ENCODE measurements at places on chromosomes 2 and 18.

- DNase-seq = no peak
Measured at GRCh38 chr2:207231967-207232366, 66.2 kb upstream of the KLF7 start.

- DNase-seq = no peak
Measured at GRCh38 chr2:105327690-105328089, 1.8 kb downstream of the TGFBRAP1 start.

GRCh38 chr2:215979620-215980019 lies 33.7 kb downstream of the MREG start:
- peak; percentile 11 for DNase-seq

GRCh38 chr2:118858485-118859156 lies 11.2 kb upstream of the EN1 start:
- DNase-seq = no peak

- no peak for DNase-seq
Measured at GRCh38 chr2:120935339-120936313, 200.0 kb downstream of the GLI2 start.

DNA sequence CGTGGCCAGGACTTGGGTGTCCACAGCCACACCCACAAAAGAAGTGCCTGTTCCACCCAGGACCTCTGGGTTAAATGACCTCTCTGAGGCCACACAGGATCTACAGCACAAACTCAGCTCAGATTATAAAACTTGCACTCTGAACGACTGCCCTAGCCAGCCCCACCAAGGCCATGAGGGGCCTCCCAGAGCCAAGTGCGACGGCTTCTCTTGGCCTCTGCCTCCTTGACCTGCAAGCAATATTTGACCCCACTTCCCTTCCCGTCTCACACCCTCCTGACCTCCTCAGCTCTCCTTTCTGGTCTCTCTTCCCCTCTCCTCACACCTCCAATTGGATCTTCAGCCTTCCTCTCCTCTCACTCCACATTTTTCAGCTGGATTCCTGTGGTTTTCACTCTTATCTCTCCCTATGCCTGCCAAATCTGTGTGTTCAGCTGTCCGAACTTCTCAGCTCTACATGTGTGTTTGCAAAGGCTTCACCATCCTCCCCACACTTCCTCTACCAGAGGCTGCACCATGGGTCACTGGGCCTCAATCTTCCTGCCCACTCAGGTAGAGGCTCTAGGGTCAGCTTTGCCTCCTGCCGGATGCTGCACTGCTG lies 25.3 kb upstream of the STEAP3 start:
- no peak for DNase-seq

DNA sequence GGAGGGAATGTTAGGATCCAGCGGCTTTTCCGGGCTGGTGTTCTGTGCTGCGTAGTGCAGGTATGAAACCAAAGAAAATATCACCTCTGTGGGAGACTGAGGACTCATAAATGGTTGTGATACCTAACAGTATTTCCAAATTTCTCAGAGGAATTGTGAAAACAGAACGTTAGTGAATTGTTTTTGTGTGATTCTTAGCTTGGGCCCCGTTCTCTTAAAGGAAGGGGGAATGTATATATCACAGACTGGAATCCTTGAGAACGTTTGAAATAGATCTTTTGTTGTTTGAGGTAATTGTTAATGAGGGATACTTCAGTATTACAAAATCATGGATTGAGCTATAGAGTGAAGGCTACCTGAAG lies 834 bp downstream of the ZNF638 start:
- no peak for DNase-seq

- DNase-seq = no peak
Measured at GRCh38 chr2:58834404-58834803, 593.3 kb upstream of the FANCL start.

DNA sequence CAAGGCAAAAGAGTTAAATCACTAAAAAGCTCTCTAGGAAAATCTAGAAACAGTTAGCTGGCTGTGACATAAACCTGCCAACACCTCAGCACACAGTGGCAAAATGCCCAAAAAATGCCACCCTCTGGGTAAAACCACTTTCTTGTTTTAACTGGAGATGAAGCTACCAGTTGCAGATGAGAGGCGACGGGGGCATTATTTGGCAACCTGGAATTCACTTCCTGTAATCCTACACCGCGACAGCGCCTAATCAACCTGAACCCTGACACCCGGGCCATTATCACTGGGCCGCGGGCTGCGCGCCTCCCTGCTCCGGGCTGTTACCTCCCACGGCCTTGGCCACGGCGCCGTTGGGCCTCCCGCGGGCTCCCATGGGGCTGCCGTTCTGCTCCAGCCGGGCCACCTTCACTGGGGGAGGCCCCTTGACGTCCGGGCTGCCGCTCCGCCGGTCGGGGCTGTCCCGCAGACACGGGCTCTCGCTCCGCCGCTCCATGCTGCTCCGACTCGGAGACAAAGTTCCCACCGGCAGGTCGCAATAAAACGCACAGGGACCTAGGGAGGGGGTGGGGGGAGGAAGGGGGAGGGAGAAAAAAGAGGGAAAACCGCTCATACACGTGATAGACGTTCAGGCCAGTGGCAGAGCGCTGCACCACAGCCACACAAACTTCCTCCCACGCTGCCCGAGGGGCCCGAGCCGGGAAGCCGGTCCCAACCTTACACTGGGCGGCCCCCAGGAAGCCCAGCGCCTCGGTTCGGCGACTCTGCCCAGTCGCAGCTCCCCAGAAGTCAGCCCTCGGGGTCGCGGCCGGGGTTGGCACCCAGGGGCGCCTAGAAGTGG lies 2.0 kb downstream of the SATB2 start:
- DNase-seq = no peak

GRCh38 chr2:72128059-72128842 lies 19.4 kb downstream of the CYP26B1 start:
- DNase-seq = no peak

GRCh38 chr2:216486271-216486670 lies 12.4 kb upstream of the RPL37A start:
- no peak for DNase-seq

GRCh38 chr2:195612611-195613495 lies 44.2 kb upstream of the SLC39A10 start:
- DNase-seq = no peak

- DNase-seq = no peak
Measured at GRCh38 chr2:84964406-84965191, 6.4 kb upstream of the KCMF1 start.

DNA sequence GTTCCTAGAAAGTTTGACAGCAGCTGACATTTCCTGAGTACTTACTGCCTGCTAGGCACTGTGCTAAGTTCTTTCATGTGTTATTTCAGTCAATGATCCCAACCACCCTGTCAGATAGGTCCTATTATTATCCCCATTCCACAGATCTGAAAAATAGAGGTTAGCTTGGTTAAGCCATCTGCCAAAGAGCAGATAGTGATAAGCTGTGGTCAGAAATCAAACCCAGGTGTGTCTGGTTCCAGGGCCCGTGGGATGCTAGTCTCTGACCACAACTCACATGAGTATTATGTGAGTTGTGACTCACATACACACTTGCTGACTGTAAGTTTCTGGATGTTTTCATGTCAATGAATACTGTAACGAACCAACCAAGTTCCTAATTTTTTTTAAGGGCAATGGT lies 132.0 kb upstream of the APCDD1 start:
- no peak for DNase-seq

- no peak for DNase-seq
Measured at GRCh38 chr2:55555977-55556376, 36.5 kb downstream of the CFAP36 start.

GRCh38 chr2:102950371-102950946 lies 188.6 kb downstream of the TMEM182 start:
- DNase-seq = no peak

DNA sequence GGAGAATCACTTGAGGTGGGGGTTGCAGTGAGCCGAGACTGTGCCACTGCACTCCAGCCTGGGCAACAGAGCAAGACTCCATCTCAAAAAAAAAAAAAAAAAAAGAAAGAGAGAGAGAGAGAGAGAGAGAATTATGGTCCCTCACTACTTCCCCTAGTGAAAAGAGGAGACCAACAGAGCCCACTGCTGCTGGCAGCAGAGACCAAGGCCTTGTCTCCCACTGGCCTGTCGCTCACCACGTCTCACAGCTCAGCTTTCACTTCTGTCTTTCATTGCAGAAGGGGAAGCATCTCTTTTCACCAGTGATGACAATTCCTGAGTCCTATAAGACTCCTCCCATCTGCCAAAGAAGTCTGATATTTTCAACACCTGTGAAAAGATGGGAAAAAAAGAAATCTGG lies 81.3 kb downstream of the CLHC1 start:
- DNase-seq = no peak

DNA sequence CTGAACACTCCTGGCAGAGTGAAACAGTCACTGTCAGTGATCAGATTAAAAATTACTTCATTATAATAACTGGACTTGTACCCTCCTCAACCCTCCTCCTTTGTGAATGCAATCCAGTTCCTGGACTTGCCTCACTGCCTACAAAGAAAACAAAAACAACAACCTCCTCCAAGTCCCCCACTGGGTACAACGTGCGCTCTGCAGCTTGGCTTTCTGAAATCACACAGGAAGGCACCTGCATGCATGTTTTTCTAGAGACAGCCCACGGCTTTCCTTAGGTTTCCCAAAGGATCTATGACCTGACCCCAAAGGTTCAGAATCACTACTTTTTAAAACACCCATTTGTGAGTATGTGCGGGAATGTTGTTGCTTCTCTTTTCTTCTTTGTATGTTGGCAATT lies 61.4 kb upstream of the TUBA3E start:
- no peak for DNase-seq

GRCh38 chr2:70943205-70943871 lies 7.6 kb downstream of the ATP6V1B1 start:
- no peak for DNase-seq

GRCh38 chr2:216666461-216667233 lies 28.7 kb downstream of the IGFBP5 start:
- DNase-seq = peak; percentile 46

- no peak for DNase-seq
Measured at GRCh38 chr2:237278568-237278967, 135.4 kb downstream of the COL6A3 start.

DNA sequence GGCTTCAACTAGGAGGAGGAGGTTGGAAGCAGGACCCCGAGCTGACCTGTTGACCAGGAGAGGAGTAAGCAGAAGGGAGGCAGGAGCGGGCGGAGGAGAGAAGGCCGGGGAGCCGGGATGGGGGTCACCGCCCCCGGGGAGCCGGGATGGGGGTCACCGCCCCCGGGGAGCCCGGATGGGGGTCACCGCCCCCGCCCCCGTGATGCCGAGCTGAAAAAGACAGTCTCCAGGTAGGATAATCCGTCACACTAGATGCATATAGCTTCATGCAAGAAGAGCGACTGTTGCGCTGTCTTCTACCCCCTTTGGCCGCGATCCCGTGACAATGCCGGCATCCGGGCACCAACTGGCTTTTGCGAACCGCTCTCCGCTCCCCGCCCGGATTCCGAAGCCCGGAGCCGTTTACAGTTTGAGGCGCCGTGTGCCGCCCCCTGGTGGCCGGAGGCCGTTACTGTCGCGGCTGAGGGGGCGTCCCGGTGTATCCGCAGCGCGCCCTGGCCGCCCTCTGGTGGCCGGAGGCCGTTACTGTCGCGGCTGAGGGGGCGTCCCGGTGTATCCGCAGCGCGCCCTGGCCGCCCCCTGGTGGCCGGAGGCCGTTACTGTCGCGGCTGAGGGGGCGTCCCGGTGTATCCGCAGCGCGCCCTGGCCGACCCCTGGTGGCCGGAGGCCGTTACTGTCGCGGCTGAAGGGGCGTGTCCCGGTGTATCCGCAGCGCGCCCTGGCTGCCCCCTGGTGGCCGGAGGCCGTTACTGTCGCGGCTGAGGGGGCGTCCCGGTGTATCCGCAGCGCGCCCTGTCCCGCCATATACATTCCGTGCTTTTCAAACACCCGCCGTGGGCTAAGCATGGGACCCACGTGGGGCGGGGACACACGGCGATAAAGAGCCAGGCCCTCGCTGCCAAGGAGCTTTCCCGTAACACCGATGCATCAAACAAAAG lies 89.6 kb downstream of the ACTR3 start:
- DNase-seq = peak; percentile 27

DNA sequence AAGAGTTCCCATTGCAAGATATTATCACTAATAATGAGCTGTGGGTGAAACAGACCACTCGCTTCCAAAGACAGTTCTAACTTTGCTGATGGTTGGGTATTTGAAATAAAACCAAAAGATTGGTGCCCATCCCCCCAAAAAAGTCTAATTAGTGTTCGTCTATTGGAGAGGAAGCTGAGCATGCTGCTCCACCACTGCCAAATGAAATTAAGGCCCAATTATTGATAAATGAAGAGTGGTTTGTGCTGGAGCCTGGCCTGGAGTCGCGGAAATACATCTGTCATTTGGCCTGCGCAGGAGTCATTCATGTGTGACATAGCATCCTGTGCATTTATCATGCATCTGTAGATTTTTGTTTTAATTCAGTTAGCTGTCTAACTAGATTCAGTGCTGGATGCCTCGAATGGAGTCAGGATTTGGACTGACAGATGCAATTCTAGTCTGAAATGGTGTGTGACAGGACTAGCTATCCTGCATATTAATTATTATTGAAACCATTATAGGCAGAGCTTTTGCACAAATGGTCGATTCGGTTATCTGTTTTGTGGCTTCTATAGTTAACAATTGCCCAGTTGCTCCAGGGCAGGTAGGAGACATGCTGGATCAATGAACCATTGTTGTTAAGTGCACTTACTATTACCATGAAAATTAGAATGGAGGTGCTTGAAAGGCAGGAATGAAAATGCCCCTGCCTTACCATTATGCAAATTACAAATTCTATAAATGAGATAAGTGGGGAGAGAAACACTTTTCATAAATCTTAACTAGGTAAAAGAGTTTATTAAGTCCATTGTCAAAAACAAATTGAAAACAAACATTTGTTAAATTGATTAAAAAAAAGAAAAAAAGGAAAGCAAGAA lies 450.4 kb upstream of the TCF4 start:
- no peak for DNase-seq

- DNase-seq = peak; percentile 18
Measured at GRCh38 chr2:46010925-46011490, 286.2 kb upstream of the EPAS1 start.

DNA sequence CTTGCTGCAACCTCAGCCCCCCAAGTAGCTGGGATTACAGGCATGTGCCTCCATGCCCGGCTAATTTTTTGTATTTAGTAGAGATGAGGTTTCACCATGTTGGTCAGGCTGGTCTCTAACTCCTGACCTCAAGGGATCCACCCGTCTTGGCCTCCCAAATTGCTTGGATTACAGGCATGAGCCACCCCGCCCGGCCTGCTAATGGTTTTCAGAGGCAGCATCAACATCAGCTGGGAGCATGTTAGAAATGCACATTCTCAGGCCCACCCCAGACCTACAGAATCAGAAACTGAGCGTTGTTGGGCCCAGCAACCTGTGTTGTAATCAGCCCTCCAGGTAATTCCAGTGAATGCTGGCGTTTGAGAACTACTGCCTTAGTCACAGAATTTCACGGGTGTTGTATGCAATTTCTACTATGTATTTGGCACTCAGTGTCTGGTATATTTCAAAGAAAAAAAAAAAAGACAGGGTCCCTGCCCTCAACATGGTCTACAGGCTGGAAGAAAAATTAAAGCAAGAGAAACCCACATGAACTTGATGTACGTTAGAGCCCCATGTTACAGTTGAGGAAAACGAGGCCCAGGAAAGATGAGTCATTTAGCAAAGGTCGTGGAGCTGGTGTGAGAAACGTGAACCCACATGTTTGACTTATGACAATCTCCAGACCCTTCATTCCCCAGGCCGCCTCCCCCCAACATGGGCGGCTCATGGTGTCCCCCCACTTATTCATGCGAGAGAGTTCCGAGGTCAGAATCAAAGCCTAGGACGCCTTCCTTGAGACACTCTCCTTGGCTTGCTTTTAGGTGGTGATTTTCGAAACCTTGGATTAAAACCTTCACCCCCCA lies 35.3 kb downstream of the SH3BP4 start:
- DNase-seq = no peak

- no peak for DNase-seq
Measured at GRCh38 chr2:202690321-202690900, 55.6 kb downstream of the FAM117B start.

All from central memory CD4-positive, alpha-beta T cell (primary cell).